HCT116 (cell line): ENCODE measurements at places on chromosomes 12 and 14. TPM values are rescaled to one million over a fixed set of nuclear protein-coding genes. Genes with fewer than 3 reads are reported as not detected.
A peak's percentile ranks its signal among the peaks of the same experiment; 100 is the strongest.

DNA sequence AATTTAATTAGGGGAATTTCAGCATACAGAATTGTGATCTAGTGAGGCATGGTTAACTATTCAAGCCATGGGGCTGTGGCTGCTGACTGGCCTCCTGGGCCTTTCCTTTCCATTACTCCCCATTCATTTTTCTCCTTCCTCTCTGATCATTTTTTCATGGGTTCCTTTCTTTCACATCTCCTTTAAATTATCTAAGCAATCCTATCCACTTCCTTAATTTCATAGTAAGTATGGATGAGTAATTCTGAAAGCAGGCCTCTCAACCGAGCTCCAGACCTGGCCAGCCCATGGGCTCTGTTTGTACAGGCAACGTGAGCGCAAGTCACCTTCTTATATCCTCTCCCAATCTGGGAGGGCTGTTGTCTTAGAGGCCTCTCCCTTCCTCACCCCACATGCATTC, 13.4 kb downstream of the CKAP4 start:
- DNase-seq, result no peak

- DNase-seq, result no peak
Observed at GRCh38 chr14:95341115-95341514, 21.4 kb upstream of the CLMN start.

- DNase-seq, result no peak
Observed at GRCh38 chr12:121673013-121673511, 3.6 kb upstream of the MORN3 start.

GRCh38 chr14:90096566-90096965, 34.8 kb downstream of the KCNK13 start:
- no peak for DNase-seq

PRPF39 gene
- total RNA-seq, result 44.7 TPM

CCDC38 gene
- total RNA-seq, result 0.27 TPM

DNA sequence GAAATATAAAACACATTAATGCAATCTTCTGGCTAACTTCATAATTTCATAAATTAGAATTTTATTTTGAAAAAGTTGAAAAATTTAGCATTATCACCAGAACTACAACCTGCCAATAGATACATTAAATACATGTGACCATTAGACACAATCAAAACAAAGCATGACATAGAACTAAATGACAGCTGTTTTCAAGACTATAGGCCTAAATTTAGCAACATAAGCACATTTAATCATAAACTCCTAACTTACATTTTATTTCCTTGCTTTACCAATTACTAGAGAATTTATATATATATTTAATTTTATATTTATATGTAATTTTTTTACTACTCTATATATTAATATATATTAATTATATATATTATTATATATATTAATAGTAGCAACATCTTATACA, 165.4 kb downstream of the CEP128 start:
- no peak for DNase-seq

- DNase-seq, result no peak
Observed at GRCh38 chr12:63752283-63752682, 27.4 kb upstream of the RXYLT1 start.

DNA sequence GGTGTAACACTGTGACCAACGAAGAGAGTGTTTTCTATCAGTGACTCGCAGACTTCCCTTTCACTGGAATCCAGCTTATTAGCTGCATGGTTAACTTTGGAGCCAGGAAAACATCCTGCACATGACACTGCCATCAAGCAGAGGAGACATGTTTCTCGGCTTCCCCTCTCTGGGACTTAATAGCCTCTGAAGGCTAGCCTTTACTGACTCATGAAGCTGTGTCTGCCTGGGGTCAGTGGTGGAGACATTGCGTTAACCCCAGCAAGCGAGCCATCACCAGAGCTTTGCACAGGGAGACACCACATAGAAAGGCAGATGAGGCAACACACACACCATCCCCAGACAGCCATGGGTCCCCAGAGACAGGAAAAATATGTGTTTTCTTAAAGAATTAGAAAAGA, 126.9 kb upstream of the PRICKLE1 start:
- no peak for DNase-seq

GRCh38 chr14:100076133-100076532, 10.9 kb downstream of the EVL start:
- DNase-seq, result peak; percentile 15

CLEC4A gene
- 0.69 TPM for total RNA-seq

OR4E2 gene
- not detected for total RNA-seq

DNA sequence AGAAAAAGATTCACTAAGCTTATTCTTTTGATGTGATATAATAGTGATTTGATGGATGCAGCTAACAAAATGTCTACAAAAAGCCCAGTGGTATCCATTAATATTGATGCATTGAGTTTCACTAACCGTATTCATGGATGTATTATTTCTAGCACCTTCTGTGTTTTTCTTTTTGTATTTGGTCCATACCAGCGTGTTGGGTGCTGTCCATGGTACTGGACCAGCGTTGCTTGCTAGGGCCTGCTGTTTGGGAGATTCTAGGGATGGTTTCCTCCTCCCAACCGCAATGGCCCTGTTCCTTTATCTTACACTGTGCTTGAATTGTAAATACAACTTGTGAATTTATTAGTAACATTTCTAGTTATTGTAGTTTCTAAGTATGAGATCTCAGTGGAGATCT, 31.7 kb downstream of the ANO4 start:
- peak; percentile 13 for DNase-seq

- no peak for DNase-seq
Observed at GRCh38 chr12:109770861-109771670, 57.4 kb downstream of the FAM222A start.

DNA sequence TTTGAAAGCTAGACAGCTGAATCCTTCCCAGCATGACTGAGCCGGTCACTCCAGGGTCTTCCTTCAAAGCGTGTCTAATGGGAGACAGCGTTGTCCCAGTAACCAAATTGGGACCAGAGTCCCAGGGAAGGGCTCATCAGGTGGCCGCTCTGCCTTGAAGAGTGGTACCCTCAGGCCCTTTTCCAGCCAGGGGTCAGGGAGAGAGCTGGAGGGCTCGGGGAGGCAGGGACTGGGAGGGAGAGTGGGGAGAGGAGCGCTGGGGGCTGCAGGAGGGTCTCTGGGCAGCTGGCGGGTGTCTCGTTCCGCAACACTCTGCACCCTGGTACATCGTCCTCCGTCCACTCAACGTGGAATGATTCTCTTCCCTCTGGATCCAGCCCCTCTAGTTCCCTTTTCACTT, 1.6 kb upstream of the RTL1 start:
- no peak for DNase-seq

DPY19L2 gene
- total RNA-seq, result not detected

KCNK10 gene
- not detected for total RNA-seq

DNA sequence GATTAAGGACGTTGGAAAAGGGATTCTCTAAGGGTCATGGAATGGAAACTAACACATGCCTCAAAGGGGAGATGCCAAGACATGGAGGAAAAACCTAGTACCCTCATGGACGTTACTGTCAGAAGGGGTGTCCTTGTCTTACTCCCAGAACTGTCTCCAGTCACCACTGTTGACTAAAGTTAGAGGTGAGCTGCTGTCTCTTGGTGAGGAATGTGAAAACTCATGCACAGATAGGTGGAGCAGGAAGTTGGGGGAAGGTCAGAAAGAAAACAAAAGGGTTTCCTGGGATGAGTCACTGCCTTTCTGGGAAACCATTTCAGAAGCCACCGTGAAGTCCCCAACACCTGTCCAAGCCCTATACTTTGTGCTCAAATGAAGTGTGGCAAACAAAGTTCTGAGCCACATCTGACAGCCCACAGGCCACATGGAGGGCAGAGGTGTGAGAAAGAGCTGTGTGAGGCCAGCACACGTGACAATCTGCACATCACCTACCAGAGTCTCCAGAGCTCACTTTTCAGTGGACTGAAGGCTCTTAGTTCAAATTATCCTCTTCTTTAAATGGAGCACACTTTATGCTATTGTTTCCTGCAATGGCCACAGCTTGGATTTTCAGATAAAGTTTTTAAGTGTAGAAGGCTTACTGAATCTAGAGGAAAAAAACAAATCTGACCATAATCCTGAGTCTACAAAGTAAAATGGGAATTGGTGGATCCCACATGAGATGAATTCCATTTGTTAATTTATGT, 92.9 kb upstream of the EGLN3 start:
- peak; percentile 82 for DNase-seq

DNA sequence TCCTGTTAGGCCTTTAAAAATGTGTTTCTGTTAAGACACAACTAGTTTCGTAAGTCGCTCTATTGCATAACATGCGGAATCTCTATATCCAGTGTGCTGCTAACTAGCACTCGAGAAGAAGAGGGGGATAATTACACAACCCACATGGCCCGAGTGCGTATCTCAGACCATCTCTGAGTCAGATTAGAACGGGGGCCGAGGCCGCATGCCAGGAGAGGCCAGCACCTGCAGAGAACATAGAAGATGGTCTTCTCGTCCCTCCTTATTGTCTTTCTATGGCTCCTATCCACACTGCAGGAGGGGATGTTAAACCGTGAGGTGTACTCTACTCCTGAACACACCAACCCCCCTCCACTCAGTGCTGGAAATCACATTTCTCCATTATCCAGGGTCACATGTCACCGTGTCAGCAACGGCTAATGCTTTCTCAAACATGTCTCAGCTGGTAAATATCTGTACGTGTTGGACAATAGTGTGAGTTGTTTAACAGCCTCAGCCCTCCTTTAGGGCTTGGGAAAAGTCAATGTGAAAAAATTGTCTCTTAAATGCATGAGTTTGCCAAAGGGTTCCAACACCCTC, 56.3 kb downstream of the CCDC88C start:
- DNase-seq, result no peak

TEX52 gene
- total RNA-seq, result not detected

DNA sequence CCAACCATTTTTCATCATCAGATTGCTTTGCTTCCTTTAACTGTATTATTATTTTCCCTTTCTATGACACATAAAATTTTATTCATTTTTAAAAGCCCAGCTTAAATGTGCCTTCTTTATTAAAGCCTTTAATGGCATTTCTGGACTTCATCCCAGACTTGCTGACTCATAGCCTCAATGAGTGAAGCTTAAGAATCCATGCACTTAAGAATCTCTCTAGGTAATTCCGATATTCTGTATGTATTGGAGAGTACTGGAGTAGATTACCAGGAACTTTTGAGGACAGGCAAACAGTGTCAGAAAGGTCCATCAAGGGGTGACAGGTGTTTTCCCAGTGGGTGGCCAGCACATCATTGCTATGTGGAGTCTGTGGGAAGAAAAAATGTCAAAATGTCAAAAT, 107.9 kb downstream of the PTPRQ start:
- peak; percentile 81 for DNase-seq

- DNase-seq, result peak; percentile 35
Observed at GRCh38 chr14:21191809-21192446, 36.1 kb upstream of the OR5AU1 start.

RHEBL1 gene
- 2.8 TPM for total RNA-seq

ITGA7 gene
- 17.8 TPM for total RNA-seq
